ENCODE measurements at places on chromosomes 6 and 20. TPM values are rescaled to one million over a fixed set of nuclear protein-coding genes. Genes with fewer than 3 reads are reported as not detected.

Gene PPDPF
- 468 TPM for total RNA-seq

Gene RAET1G
- not detected for total RNA-seq

DNA sequence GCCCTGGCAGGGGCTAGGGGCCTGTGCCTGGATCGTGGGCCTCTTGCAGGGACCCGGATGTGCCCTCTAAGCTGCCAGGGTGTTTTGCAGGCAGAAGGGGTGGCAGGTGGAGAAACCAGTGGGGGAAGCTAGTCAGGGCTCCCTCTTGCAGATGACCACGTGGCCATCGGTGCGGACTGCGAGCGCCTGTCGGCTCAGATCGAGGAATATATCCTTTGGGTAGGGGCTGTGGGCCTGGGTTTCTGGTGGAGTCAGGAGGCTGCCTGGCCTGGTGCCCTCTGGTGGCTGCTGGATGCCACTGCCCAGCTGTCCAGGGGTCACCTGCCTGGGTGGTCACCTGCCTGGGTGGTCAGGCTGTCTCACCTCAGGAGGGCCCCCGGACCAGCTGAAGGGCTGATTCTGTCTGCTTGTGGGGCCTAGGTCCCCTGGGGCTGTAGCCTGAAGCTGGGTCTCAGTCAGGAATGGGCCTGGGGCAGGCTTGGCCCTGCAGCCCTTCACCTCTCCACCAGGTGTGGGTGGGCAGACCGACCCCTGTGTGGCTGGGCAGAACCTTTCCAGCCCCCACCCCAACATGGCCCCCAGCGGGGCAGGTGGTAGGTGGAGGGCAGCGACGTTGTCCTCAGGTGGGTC is 6.7 kb downstream of the TCEA2 start:
- DNase-seq, result peak; percentile 69

DNA sequence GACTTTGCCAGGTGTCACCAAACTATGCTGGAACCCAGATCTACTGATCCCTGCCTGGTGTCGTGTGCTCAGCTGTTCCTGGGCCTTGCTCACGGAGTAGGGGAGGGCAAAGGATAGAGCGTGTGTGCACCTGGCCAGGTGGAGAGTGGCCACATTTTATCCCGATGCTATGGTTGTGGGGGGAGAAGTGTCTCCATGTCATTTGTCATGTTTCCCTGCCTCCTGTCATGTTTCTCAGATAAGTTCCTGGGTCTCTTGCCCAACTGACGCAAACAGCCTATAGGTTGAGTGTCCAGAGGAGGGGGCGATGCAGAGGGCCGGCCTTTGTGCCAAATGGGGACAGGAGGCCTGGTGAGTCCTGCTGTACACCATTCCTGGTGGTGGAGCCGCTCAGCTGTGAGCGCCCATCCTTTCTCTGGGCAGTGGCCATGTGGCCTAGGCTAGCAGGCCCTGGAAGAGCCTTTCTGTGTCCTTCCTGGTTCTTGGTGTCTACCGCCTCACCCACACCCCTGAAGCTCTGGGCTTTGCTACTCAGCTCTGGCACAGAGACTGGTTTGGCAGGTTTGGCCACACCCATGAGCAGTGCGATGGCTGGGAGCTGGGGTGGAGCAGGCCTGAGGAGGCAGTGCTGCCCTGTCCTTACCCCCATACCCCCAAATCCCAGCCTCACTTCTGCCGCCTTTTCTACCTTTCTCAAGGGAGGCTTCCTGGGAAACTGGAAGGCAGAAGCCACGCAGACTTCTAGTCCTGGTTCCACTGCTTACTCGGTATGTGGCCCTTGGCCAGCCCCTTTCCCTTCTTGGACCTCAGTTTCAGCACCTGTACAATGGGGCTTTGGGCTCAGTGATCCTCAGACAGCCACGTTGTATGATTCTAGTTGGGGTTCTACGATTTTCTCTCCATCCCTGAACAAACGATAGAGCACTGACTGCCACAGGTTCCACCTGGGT is 32.3 kb upstream of the EPB41L1 start:
- peak; percentile 100 for DNase-seq

- DNase-seq, result no peak
These were observed 18.4 kb downstream of the PKIG start for GRCh38 chr20:44600758-44601201.

- DNase-seq, result no peak
These were observed 66.8 kb downstream of the PPP1R3G start for GRCh38 chr6:5151955-5152401.

GRCh38 chr20:36336954-36337704 is 31.0 kb downstream of the DLGAP4 start:
- no peak for DNase-seq

Gene BAG2
- total RNA-seq, result 6.5 TPM

DNA sequence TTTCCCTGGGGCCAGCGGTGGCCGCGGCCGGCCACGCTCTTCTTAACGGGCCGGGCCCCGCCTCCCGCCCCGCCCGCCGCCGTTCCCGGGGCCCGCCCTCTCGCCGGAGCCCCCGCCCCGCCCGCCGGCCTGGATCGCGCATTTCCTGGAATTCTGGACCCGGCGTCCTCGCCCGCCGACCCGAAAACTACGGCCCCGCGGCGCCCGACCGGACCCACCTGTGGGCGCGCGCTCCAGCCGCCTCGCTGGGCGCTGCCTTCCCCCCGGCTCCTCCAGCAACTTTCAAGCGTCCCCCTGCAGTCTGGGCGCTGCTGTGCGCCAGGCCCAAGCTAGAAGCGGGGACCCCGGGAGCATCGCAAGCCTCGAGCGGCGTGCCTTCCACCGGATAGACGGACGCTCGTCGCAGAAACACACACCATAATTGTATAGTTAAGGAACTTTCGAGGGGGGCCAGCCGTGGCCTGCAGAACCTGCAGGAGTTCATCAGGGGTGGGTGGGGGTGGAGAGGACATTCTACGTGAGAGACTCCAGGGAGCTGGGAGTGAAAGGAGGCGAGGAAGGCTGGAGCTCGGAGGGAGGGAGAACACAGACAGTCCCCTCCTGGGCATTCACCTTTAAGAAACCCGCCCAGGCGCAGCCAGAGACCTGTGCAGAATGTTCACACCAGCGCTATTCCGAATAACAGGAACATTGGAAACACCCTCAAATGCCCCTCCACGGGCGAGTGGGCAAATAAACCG is at the start of gene ADA:
Gene ADA (minus strand): TSS at position 16 of the 740 bp plus-strand sequence. CDS start 92 bp downstream, outside the sequence.
- DNase-seq, result peak; percentile 42

GRCh38 chr6:137740091-137740755 is 126.8 kb upstream of the TNFAIP3 start:
- DNase-seq, result no peak

DNA sequence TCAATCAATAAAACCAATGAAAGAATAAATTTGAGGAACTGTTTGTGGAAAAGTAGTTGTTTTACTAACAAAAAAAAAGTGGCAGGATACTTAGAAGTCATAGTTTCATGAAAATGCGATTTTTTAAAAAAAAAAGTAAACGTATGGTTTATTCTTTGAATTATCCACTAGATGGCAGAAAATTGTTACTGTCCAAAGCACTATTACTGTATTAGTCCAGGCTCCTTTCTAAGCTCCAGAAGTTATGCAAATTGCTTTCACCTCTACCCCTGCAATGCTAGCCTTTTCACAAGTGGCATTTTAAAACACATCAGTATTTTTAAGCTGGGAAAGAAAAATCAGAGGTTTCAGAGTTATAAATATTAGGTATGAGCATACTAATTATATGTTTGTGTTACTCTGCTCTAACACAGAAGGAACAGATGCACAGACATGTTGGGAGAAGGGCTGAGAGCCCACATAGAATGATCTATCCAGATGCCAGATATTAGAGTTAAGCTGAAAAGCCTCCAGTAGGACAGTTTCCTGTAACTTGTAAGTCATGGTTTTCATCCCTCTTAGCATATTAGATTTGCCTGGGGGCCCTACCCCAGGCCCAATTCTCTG is 63.9 kb downstream of the FHL5 start:
- peak; percentile 18 for DNase-seq

DNA sequence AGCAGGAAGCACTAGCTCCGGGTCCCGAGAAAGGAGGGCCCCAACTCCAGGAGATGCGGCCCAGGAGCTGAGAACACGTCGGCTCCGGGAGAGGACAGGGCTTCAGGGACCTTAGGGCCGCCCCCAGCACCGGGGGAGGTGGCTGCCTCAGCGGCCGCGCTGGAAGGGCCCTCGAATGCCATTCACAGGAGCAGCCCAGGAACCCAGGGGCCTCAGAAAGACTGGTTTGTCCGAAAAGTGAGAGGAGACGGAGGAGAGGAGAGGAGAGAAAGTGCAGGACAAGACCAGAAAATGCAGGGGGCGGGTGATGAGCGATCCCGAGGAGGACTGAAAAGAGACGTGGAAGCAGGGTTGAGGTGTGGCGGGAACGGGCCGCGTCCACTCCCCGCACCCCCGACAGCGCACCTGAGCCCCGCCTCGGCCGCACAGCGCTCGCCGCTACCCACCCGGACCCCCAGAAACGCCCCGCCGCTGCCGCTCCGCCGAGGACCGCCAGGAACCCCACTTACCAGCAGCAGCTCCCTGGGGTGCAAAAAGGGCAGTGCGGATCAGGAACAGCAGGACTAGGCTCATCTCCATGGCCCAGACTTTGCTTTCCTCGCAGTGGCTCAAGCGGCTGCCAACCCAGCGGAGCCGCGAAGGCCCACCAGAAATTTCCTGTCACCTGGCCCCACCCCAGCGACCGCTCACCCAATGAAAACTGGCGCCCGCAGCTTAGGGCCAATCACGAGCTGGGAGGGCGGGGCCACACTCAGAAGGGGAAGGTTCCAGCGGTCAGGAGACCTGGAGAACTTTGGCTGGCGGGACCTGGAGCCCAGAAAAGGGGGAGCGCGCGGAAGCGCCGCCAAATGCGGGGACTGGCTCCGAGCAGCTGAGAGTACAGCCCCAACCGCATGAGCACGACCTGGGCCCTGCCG is 25.4 kb downstream of the HLA-F start:
- DNase-seq, result peak; percentile 92
